ENCODE measurements at places on chromosomes 6 and 20. TPM values are rescaled to one million over a fixed set of nuclear protein-coding genes. Genes with fewer than 3 reads are reported as not detected.
A peak's percentile ranks its signal among the peaks of the same experiment; 100 is the strongest.

The CST1 gene
- total RNA-seq: not detected

DNA sequence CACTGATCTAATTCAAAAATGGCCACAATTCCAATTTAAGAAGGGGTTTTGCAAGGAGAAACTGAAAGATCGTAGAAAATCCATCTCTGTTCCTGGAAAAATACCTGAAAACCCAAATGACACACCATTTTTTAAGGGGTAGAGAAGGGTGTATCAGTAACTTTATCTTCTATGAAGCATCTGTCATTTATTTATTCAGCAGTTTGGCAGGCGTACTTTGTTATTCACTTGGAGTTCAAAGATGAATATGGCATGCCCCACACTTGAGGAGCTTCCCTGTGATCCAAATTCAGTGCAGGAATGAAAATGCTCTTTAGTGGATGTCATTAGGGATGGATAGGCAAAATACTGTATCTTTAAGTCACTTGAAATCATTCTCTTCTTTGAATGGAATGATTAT, 7.2 kb downstream of the HINT3 start:
- H3K27me3 ChIP-seq: no peaks in the 10 kb centered on the region
- peaks cover 15% of the 10 kb centered on the region for H3K36me3 ChIP-seq
- no peaks in the 10 kb centered on the region for H3K4me1 ChIP-seq
- no peak overlapping the region for H3K27ac ChIP-seq

- no peak for DNase-seq
- no peaks in the 10 kb centered on the region for H3K4me1 ChIP-seq
- no peaks in the 10 kb centered on the region for H3K27me3 ChIP-seq
- no peaks in the 10 kb centered on the region for H3K36me3 ChIP-seq
- H3K27ac ChIP-seq: no peak overlapping the region
Observed at GRCh38 chr6:22926790-22927354, 357.5 kb downstream of the HDGFL1 start.

DNA sequence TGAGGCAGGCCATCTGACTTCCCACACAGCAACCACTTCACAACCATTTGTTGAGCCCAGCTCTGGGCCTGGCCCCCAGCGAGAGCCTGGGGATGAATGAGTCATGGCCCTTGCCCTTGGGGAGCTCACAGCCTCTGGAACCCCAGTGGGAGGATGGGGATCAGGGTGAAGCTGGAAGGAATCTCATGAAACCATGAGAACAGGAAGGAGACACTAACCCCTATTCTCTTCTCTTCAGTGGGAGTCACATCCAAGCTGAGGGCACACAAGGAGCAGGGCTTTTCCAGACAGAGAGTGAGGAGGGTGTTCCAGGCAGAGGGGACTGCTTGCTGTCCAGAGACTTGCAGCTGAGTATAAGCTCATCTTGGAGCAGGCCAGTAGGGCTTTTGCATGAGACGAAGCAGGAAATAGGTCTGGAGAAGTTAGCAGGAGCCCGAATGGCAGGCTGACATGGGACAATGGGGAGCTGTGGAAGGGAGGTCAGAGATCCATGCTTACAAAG, 7.5 kb downstream of the FOXS1 start:
- H3K4me3 ChIP-seq: no peak overlapping the region
- no peak for DNase-seq
- H3K27me3 ChIP-seq: no peaks in the 10 kb centered on the region
- no peak overlapping the region for H3K27ac ChIP-seq

The SLC17A9 gene
- 4.1 TPM for total RNA-seq

The PREX1 gene
- 264 TPM for total RNA-seq

The GRM1 gene
- total RNA-seq: not detected

GRCh38 chr6:52550870-52551269, 26.0 kb downstream of the TRAM2 start:
- no peaks in the 10 kb centered on the region for H3K27me3 ChIP-seq
- DNase-seq: no peak
- no peak overlapping the region for H3K4me3 ChIP-seq
- H3K4me1 ChIP-seq: no peaks in the 10 kb centered on the region

GRCh38 chr6:4365686-4366085, 230.3 kb upstream of the ECI2 start:
- H3K4me1 ChIP-seq: no peaks in the 10 kb centered on the region
- H3K27ac ChIP-seq: no peak overlapping the region
- no peaks in the 10 kb centered on the region for H3K36me3 ChIP-seq
- no peaks in the 10 kb centered on the region for H3K27me3 ChIP-seq
- no peak overlapping the region for H3K4me3 ChIP-seq
- DNase-seq: no peak

DNA sequence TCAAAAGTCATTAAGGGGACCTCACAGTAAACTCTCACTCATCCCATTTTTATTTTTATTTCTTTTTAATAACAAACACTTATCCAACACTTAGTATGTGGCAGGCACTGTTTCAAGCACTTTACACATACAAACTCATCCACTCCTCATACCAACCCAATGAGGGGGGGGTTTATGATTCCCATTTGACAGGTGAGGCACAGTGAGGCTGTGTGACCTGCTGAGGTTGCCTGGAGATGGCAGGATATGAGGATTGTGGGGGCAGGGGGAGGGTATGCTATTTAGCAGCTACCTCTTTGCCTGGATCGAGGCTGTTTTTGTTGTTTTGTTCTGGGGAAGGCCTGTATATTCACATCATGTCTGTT, 219.8 kb downstream of the KIF16B start:
- H3K4me3 ChIP-seq: no peak overlapping the region
- no peak for DNase-seq
- H3K27me3 ChIP-seq: no peaks in the 10 kb centered on the region
- H3K27ac ChIP-seq: no peak overlapping the region

The DPPA5 gene
- total RNA-seq: not detected

GRCh38 chr20:21670981-21671380, 34.5 kb upstream of the PAX1 start:
- H3K4me3 ChIP-seq: no peak overlapping the region
- H3K36me3 ChIP-seq: no peaks in the 10 kb centered on the region
- no peaks in the 10 kb centered on the region for H3K27me3 ChIP-seq
- H3K27ac ChIP-seq: no peak overlapping the region
- DNase-seq: no peak

GRCh38 chr6:127188744-127189143, 70.3 kb downstream of the RSPO3 start:
- no peak overlapping the region for H3K27ac ChIP-seq
- no peak overlapping the region for H3K4me3 ChIP-seq
- H3K36me3 ChIP-seq: no peaks in the 10 kb centered on the region
- H3K27me3 ChIP-seq: no peaks in the 10 kb centered on the region
- H3K4me1 ChIP-seq: no peaks in the 10 kb centered on the region
- DNase-seq: no peak

- H3K27ac ChIP-seq: no peak overlapping the region
- peak; percentile 55 for DNase-seq
- H3K27me3 ChIP-seq: no peaks in the 10 kb centered on the region
- H3K4me3 ChIP-seq: no peak overlapping the region
- no peaks in the 10 kb centered on the region for H3K36me3 ChIP-seq
Observed at GRCh38 chr20:3068986-3069900, 2.2 kb upstream of the OXT start.

DNA sequence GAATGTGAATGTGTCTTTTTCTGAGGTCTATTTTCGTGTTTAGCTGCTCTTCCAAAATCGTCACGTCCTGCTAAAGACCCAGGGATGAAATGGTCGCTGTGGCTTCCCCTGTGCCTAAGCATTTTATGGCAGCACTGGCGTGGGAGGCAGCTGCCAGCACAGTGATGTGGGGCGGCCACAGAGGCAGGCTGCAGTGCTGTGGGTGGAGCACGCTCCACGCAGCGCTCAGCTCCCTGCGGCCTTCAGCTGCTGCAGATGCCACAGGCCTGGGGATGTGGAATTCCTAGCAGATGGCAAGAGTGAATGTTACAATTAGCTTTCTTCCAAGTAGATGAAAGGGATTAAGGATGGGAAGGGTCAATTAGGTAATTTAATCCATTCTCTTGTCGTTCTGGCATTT, 242.6 kb downstream of the SMOC2 start:
- no peak overlapping the region for H3K27ac ChIP-seq
- no peaks in the 10 kb centered on the region for H3K36me3 ChIP-seq
- no peak for DNase-seq
- no peaks in the 10 kb centered on the region for H3K4me1 ChIP-seq
- H3K27me3 ChIP-seq: no peaks in the 10 kb centered on the region

DNA sequence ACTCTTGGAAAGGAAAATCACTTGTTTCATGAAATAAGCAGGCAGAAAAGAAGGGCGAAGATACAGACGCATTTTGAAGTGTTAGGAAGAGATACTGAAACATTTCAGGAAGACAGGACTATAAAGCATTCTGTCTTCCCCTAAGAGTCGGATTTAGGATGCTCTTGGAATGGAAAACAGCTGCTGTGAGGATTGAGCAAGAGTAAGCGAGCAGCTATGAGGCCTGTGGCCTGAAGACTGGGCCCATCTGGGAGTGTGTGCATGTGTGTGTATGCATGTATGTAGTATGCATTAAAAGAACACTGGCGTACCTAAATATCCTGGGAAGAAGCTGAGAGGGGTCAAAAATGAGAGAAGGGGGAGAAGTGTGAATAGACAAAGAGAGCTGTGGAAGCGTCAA, 83.6 kb downstream of the SIM1 start:
- no peaks in the 10 kb centered on the region for H3K27me3 ChIP-seq
- H3K4me1 ChIP-seq: no peaks in the 10 kb centered on the region
- no peak for DNase-seq
- no peak overlapping the region for H3K4me3 ChIP-seq
- no peak overlapping the region for H3K27ac ChIP-seq
- H3K36me3 ChIP-seq: no peaks in the 10 kb centered on the region

- H3K27ac ChIP-seq: no peak overlapping the region
- peaks cover 6% of the 10 kb centered on the region for H3K36me3 ChIP-seq
- H3K4me3 ChIP-seq: no peak overlapping the region
- DNase-seq: no peak
- peaks cover 27% of the 10 kb centered on the region for H3K4me1 ChIP-seq
Observed at GRCh38 chr6:44119704-44120262, 7.5 kb downstream of the MRPL14 start.

- H3K4me3 ChIP-seq: no peak overlapping the region
- no peak overlapping the region for H3K27ac ChIP-seq
- DNase-seq: no peak
- no peaks in the 10 kb centered on the region for H3K36me3 ChIP-seq
- peaks cover 8% of the 10 kb centered on the region for H3K4me1 ChIP-seq
- H3K27me3 ChIP-seq: no peaks in the 10 kb centered on the region
Observed at GRCh38 chr20:63230800-63231268, 4.9 kb upstream of the BIRC7 start.

- H3K36me3 ChIP-seq: no peaks in the 10 kb centered on the region
- H3K27me3 ChIP-seq: no peaks in the 10 kb centered on the region
- DNase-seq: no peak
- H3K27ac ChIP-seq: no peak overlapping the region
- H3K4me1 ChIP-seq: no peaks in the 10 kb centered on the region
Observed at GRCh38 chr6:154479351-154479769, 31.1 kb downstream of the CNKSR3 start.
